Stimulated activated CD8-positive, alpha-beta memory T cell treated with anti-CD3 and anti-CD28 coated beads, Interleukin-4, amount 100 ng/mL, for 48 hours (primary cell): ENCODE measurements at places on chromosomes 6 and 20.
A peak's percentile ranks its signal among the peaks of the same experiment; 100 is the strongest.

DNA sequence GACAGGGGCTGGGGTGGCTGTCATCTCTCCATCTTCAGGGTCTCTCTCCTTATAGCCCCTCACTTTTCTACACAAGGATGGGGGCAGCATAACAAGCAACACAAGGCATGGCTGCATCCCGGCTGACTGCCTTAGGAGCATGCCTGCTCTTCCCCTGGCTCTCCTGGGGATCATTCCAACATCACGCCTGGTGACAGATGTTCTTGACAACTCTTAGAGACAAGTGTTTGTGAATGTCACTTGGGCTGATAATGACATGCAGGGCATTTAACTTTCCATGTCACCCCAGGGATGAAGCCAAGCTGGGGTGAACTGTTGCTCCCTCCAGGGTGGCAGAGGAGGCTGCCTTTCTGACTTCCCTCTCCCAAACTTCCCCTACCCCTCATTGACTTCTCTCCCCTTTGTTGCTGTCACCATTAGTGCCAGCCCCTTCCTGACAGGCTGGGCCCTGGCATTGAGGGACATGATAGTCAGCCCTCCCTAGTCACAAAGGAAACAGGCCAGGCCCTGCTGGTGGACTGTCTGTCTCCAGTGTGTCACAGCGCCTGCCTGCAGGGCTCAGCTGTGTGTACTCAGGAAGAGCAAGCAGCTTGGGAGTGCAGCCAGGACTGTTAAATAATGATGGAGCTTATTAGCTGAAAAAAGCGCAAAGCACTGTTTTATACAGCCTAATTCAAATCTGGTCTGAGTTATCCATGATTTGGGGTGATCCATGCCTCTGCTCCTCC is 161.8 kb downstream of the LRFN2 start:
- DNase-seq: no peak

GRCh38 chr6:33205191-33206026 is 954 bp downstream of the HSD17B8 start:
- DNase-seq: peak; percentile 76

GRCh38 chr6:19538096-19538495 is 299.1 kb upstream of the ID4 start:
- DNase-seq: no peak

GRCh38 chr6:13915561-13916229 is 9.1 kb upstream of the RNF182 start:
- no peak for DNase-seq

- no peak for DNase-seq
Observed at GRCh38 chr20:16145919-16146318, 427.3 kb downstream of the KIF16B start.

DNA sequence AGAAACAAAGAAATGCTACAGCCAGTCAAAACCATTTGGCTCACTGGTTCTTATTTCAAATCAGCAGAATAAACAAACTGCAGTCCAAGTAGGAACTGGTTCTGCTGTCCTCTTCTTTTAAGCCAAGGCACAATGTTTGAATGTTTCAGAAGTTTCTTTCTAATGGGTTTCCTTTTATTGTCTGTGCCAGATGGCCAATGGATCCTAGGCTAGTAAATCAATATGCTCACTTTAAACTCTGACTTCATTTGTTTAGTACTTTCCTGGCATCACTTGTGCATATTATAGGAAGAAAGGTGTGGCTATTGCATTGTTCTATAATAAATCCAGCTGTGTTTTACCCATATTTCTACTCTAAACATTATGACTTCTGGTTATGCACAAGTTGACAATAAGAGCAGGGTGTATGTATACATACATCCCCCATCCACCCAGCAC is 99.7 kb upstream of the PLCB4 start:
- no peak for DNase-seq

GRCh38 chr6:11495565-11496145 is 41.9 kb upstream of the TMEM170B start:
- DNase-seq: no peak

- DNase-seq: no peak
Observed at GRCh38 chr6:41177287-41177686, 14.4 kb upstream of the TREM2 start.

DNA sequence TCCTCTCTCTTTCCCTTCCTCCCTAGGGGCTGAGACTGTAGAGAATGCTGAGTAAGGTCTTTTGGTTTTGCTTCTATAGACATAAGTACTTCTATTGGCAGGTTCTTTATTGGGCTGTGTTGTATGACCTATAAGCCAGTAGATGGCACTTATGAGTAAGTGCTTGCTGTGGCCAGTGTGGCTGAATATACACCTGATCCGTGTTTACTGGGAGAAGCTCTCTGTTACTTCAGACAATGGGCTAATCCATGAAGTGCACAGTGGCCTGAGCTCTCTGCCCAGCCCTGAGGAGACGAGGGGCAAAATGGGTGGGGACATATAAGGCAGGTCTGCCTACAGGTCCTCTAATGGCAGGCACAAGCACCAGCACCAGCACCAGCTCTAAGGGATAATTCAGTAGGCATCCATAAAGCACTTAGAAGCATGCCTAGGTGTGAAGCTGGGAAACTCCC is 610.3 kb downstream of the RNF144B start:
- DNase-seq: no peak

- DNase-seq: no peak
Observed at GRCh38 chr6:51562198-51562597, 525.2 kb downstream of the PKHD1 start.

DNA sequence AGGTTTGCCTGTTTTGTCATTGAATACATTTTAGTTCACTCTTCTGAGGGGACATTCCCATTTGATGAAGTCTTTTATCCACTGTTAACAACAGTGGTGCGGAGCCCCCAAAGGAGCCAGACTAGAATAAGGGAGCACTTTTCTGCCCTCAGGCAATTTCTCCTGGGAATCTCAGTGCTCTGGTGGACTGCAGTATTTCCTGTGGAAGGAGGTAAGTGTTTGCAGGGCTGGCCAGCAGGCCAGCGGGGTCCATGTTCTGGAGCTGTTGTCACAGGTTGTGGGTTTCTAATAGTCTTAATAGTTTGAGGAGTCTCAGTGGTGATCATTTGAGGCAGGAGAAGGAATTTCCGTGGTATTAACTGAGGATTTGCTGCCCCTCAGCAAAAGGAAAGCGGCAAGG is 83.5 kb downstream of the ASXL1 start:
- peak; percentile 13 for DNase-seq

- no peak for DNase-seq
Observed at GRCh38 chr6:38982470-38982869, 66.1 kb upstream of the GLP1R start.

DNA sequence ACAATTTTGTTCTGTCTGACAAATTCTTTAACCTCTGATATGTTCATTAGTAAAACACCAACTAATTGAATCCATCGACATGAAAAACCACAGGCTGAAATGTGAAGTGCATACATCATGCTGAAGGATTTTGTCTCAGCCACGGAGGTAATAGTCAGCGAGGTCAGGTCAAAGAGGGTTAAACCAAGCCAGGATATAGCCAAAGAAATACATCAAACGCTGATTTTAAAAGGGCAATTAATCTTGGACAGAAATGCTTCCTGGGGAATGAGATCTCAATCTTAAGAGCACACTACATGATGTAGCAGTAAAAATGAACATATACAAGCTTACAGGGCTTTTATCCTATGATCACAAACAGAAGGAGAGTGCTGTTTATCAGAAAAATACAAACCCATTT is 106.7 kb downstream of the PRDM1 start:
- no peak for DNase-seq

DNA sequence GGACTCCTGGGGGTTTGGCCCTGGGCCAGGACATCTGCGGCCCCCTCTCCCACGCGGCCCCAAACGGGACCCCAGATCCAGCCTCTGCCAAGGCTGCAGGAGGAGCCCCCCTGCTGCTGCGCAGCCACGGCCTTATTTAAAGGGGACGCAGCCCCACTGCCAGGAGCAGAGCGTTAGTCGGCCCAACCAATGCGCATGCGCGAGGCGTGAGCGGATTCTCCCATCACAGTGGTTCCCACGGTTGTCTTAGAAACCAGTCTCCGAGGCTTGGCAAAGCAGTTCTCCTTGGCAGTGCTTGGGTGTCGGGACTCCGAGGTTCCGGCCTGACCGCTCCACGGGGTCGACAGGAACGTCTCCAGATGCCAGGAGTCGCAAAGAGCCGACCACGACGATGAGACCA is 288.3 kb upstream of the ZNF337 start:
- peak; percentile 63 for DNase-seq

DNA sequence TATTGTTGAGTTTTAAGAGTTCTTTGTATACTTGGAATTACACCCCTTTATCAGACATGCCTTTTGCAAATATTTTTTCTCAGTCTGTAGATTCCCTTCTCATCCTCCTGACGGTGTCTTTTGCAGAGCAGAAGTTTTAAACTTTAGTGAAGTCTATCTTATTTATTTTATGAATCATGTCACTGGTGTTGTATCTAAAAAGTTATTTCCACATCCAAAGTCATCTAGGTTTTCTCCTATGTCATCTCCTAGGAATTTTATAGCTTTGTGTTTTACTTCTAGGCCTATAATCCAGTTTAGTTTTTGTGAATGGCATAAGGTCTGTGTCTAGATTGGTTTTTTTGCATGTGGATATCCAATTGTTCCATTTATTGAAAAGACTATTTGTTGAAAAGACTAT is 271.3 kb downstream of the KIF16B start:
- no peak for DNase-seq

- no peak for DNase-seq
Observed at GRCh38 chr6:130981409-130981808, 81.6 kb downstream of the EPB41L2 start.

GRCh38 chr6:141335477-141336273 is 797.0 kb upstream of the GJE1 start:
- DNase-seq: no peak

DNA sequence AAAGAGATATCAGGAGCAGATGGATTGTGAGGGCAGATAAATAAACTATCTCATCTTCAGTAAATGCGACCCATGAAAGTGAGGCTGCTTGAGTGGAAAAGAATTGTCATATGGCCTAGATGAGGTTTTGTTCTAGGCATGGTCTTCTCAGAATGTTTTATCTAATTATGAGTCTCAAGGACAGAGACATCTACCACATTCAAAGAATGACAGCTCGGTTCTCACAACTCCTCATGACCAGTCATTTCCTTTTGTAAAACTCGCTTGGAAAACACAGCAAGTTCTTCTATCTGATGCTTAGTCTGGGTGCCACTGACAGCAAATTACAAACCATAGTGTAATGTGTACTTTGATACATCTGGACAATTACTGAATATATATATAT is 140.5 kb downstream of the CCDC170 start:
- DNase-seq: no peak

GRCh38 chr6:20459682-20460081 is 58.0 kb downstream of the E2F3 start:
- no peak for DNase-seq

DNA sequence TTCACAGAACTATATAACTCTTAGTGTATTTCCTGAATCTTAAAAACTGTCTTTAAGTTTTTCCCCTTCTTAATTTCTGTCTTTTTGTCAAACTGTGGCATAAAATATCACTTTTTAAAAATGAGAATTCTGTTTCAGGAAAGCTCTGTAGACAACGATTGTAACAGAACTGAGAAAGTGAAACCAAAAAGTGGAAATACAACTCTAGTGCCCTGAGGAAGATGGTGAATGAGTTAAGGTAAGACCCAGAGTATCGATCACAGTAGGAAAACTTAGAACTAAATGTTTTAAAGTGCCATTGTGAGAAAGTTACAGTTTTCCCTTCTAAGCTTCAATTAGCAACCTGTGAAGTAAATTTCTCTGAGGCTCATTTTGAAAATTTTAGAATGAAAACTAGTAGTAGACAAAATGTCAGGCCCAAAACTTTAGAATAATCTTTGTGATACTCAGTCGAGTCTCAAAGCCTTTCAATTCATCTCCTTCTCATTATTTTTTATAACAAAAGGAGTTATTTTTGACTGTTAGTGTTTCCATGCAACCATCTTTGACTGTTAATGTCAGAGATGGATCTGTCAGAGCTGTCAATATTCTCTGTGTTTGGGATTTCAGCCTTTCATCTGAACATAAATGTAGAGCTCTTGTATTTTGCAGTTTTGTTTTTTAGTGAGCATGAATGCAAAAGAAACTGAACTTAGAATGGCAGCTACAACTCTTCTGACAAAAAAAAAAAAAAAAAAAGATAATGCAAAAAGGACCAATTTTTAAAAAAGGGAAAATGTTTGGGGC is 19.0 kb upstream of the TRDN start:
- DNase-seq: no peak

DNA sequence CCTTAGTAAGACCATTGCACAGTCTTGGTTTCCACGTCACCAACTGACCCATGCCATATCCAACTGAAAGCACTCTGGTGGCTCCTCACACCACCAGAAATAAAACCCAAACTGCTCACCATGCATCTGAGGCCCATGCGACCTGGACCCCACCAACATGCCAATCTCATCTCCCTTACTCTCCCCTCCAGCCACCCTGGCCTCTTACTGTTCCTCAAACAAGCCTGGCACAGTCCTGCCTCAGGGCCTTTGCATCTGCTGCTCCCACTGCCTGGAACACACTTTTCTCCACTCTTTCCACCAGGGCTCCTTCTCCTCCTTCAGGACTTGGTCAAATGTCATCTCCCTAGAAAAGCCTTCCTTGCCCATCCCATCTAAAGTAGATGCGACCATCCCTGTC is 8.7 kb downstream of the PREX1 start:
- DNase-seq: no peak

- no peak for DNase-seq
Observed at GRCh38 chr20:11214256-11214840, 540.5 kb upstream of the JAG1 start.

DNA sequence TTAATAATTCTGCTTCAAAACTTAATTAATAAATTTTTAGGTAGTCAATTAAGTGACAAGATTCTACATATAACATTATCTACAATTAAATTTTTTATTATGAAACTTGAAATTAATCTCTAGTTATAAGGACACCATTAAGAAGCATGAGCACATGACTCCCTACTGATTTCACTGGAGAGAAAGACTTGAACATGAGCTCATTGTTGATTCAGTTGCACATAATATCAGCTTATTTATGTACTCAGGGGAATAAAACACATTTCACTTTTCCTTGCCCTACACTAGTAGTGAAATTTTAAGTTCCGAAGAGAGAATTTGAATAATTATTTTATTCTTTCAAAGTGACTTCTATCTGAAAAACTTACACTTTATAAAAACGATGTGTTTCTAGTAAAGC is 370.2 kb upstream of the EPHA7 start:
- no peak for DNase-seq

DNA sequence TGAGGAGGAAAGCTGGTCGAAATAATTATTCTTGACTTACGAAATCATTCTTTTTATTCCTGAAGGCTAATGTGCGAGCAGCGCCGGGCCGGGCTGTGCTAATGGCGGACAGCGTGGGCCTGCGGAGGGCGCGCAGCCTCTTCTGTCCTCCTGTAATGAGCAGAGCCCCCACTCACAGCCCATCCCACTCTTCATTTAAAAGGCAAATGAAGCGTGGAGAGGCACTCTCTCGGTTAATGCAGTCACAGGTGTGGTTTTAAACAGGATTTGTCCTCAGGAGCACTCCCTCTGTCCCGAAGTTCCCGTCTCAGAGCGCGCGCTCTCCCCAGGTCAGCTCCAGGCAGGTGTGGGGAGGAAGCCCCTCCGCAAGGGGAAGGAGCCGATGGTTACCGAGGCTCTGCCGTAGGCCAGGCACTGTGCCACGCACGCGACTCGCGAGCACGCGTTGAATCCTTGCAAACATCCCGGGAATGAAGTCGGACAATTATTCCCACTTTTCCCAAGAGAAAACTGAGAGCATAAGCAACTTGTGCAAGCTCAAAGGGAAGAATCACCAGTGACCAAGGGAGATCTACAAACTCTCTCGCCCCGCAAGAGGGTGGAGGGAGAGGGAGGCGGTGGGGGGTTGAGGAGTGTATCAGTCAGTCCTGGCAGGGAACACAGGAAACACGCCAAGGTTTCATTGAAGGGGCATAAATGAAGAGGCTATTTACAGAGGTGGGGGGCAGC is 35.5 kb upstream of the ZFAND3 start:
- peak; percentile 57 for DNase-seq

GRCh38 chr6:4397307-4397706 is 261.9 kb upstream of the ECI2 start:
- no peak for DNase-seq
